ENCODE measurements at places on chromosomes 3 and 15.

GRCh38 chr3:77052733-77053670 is 13.1 kb downstream of the ROBO2 start:
- no peak for DNase-seq

- no peak for DNase-seq
Measured at GRCh38 chr15:70275461-70276138, 177.9 kb upstream of the TLE3 start.

DNA sequence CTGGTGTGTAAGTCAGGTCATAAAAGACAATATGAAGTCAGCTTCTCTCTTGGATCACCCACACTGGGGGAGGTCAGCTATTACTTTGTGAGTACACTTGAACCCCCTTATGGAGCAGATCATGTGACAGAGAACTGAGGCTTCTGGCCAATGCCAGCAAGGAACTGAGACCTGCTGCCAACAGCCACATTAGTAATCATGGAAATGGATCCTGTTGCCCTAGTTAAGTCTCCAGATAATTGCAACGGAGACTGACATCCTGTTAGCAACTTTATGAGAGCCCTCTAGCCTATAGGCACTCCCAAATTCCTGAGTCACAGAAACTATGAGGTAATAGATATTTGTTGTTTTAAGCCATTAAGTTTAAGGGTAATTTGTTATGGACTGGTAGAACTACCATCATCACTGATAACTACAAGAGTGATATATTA is 110.4 kb upstream of the GMNC start:
- no peak for DNase-seq

DNA sequence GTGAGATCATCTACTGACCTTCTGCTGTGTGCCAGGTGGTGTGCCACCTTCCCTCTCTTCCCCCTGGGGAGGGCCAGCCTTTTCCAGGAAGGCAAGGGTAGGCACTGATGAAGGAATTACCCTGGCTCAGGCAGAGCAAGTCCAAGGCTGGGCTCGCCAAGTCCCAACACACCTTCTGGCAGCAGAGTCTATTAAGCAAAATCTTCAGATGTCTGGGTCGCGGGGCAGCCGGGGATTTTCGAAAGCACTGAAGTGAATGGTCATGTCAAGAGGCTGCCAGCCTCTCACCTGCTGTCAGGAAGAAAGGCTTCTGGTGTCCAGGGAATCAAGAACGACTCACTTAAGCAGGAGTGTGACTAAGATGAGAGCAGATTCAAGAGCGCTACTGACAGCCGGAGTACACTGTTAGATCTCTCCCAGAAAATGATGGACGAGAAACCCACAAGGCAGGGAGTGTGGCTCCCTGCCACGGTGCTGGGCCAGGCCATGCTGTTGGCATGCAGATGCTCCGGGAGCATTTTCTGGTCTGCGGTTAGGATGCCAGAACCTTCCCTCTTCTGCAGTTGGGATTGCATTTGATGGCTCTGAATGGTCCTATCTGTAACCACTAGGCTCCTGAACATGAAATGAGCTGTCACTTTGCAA is 479.8 kb downstream of the SHQ1 start:
- DNase-seq, result no peak

GRCh38 chr3:26715431-26715830 is 92.9 kb downstream of the LRRC3B start:
- no peak for DNase-seq

- DNase-seq, result no peak
Measured at GRCh38 chr3:38579141-38579540, 70.3 kb downstream of the SCN5A start.

DNA sequence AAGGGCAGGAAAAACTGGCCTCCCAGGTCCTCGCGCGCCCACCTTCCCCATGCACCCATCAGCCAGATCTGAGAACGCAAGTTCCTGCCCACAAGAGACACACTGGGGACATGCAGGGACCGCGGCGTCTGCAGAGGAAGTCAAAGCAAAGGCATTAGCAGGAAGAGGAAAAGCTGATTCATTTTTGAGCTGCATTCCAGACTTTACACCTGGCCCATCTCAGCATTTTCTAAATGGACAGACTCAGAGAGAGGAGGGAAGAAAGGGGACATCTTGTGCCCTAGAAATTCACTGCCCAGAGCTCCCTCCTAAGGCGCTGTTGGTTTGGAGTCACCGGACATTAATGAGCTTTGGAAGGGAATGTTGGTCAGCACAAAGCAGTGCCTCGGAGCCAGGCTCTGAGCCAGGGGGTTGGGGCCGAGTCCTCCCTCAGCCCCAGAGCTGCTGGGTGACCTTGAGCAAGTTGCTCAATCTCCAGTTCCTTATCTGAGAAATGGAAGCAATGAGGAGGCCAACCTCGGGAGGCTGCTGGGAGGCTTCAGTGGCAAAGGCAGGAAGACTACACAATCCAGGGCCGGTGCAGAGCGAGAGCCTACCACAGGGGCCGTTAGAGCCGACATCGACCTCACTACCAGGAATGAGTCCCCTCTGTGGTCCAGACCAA is 150.5 kb upstream of the IQSEC1 start:
- DNase-seq, result no peak

- DNase-seq, result no peak
Measured at GRCh38 chr15:35455201-35455600, 90.8 kb downstream of the DPH6 start.

DNA sequence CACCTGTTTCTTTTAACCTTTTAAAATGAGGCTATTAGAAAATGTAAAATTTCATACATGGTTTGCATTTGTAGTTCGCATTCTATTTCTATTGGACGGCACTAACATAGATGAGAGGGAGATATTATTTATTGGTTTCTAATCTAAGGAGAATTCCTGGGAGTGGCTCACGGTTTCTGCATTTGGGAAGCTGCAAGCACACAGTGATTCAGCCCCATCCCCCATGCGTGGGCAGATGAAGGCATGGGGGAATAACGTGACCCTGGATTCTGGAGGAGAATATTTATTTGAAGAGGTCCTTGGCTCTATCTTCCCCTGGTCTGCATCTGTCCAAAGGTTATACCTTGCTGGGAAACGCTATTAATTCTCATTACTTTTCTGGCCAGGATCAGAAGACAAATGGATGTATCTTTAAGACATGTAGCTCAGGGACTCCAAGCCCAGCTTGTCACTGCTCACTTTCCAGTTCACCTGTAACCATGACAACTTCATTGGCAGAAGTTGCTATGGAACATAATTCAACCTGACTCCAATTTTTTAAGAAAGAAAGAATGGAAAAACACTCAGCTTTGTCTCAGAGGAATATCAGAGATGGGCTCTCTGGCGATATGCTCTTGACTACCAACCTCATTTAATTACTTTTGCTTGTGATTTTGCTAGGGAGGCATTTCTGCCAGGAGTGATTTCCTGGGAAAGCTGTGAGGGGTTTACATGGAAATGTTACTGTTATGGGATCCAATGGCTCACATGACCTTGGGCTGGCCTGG is 27.2 kb upstream of the POMGNT2 start:
- DNase-seq, result no peak

- no peak for DNase-seq
Measured at GRCh38 chr3:4983739-4984510, 4.7 kb downstream of the BHLHE40 start.

Data from lung (tissue), 17 donors.